ENCODE measurements at places on chromosomes 6 and 20. TPM values are rescaled to one million over a fixed set of nuclear protein-coding genes. Genes with fewer than 3 reads are reported as not detected.

- no peak for DNase-seq
Measured at GRCh38 chr20:63854069-63854765, 7.1 kb upstream of the ABHD16B start.

DNA sequence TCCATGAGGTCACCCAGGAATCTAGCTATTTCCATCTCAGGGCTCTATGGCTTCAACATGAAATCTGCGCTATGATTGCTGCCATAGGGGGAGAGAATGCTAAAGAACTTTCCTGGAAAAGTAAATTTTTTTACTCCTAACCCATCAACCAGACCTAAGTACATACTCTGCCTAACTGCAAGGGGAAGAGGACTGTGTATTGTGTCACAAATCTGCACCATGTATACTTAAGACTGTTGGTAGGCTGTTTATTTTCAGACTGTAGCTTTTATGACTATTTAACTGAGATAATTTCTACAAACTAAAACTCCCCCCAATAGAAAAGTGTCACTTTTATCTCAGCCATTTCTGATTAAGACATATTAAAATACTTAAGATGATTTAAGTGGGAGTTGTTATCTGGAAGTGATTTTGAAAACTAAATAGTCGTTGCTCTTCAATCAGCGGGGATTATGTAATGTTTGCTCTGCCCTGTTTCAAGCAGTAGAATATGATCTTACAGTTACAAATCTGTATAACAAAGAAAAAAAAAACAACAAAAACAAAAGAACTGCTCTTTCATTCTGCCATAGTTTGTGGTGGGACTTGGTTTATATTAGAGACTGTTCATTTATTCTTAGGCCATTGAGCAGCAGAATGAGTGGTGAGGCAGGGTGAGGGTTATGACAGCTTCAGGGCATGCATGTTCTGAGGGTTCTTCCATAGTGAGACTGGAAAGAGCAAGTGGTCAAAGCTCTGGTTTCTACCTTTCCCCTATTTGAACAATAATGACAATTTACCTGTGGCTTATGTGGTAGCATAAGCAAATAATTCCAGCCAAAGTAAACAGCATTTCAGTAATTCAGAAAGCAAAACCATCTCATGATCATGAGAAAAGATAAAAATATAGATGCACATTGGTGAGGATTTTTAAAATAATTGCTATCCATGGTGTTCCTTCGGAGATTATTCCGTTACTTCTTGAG, 126.3 kb upstream of the CEP162 start:
- no peak for DNase-seq

DNA sequence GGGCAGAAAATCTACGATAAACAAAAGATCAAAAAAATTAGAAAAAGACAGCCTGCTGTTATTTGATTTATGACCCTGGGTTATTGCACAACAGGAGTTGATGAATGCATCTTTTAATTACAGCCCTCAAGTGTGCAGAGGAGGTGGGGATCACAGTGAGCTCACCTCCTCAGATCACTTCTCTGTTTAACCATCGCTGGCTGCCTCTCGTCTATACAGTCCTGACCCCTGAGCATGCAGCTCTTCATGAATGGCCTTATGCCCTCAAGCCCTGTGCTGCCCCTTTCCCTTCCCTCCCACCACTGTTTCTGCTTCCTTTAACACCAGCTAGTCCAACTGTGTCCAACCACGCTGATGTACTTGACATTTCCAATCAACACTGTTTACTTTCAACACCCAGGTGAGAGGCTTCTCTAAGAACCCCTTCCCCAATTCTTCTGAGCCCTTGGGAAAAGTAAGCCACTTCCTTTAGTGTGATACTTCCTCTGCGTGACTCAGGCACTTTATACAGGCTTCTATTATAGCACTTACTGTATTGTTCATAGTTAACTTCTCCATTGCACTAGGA, 60.6 kb upstream of the RIPOR2 start:
- DNase-seq = no peak

DNA sequence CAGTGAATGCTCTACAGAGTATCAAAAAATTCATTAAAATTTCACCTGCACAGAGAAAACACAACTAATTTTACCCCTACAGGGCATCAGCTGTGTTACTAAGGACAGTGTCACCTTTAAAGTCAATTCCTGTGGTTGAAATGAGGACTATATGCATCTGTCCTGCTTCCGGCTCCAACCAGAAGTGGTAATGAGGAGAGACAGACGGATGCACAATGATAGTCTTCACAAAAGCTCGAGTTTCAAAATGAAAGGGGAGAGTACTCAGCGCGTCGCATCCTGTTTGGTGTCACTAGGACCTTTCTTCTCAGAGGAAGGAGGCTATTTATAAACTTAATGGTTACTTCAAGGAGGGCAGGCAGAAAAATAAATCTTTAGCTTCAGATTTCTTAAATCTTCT, 86.5 kb downstream of the LYRM4 start:
- DNase-seq = peak; percentile 88

DNA sequence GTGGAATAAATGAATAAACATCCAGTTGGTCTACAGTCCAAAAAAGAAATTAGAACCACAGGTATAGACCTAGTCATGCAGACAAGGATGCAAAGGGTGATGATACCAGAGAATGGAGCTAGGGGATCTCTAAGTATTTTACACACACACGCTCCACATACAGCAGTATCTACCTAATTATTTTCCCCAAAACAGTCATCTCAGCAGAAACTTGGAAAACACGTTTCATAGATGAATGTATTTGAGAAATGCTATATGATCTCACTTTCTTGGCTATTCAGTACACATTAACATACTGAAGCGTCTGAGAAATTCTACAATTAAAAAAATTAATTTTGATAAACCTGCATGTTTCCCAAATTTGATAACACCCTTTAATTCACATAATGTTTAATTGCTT, 155.3 kb downstream of the MTFR2 start:
- DNase-seq = no peak

GRCh38 chr20:24662752-24663365, 193.4 kb downstream of the SYNDIG1 start:
- no peak for DNase-seq

GRCh38 chr6:153698637-153699036, 340.4 kb upstream of the OPRM1 start:
- DNase-seq = no peak

GRCh38 chr6:159220093-159220492, 50.9 kb downstream of the FNDC1 start:
- no peak for DNase-seq

DNA sequence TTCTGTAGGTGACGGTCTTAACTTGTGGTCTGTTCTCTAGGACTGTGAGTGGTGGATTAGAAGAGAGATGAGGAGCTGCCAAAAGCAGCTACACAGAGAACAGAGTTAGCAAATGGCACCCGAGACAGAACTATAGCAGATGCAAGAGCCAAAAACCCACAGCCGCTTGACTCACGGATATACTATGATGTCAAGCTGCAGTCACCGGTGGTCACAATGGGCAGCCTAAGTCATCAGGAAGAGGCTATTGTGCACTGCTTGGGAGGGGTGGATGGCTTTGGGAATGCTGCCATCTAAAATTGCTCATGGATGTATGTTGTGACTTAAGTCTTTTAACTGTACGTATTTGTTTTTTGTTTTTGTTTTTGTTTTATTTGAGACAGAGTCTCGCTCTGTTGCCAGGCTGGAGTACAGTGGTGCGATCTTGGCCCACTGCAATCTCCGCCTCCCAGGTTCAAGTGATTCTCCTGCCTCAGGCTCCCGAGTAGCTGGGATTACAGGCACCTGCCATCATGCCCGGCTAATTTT, at the start of gene GTSF1L:
Gene GTSF1L (minus strand): TSS at position 192 of the 528 bp plus-strand sequence. CDS start 308 bp downstream, outside the sequence.
- no peak for DNase-seq

DNA sequence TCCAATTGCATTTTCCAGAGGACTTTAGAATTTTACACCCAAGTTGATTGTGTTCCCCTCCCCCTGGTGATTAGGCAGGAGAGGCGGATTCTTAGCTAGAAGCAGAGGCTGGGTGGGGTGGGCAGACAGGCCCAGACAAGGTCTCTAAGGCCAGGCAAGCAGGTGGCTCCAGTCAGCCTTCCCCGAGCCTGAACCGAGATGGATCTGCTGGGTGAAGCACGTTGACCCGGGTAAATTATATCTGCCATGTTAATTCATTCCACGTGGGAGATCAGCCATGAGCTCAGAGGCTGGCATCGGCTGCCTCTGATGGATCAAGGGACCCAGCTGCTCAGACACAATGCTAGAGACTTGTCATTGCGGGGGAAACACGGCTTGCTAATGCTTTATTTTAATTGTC, 159.5 kb upstream of the MAFB start:
- DNase-seq = no peak

DNA sequence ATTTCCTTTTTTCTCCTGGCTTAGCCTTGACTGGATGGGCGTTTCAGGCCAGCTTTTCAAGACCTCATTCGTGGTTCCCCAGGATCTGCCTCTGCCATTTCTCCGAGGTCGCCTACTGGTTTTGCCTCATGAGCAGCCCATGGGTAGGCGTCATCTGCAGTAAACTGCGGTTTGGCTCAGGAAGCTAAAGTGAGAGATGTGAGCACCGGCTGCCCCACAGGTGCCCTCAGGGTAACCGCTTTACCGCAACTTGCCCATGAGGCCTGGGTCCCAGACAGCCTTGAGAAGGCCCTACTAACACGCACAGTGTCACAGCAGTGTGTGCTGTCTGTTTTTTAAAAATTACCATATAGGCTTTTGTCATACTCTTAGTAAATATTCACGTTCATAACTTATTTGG, 53.4 kb upstream of the TBXT start:
- DNase-seq = peak; percentile 69

- no peak for DNase-seq
Measured at GRCh38 chr20:46209930-46210671, 92.0 kb downstream of the CD40 start.

- no peak for DNase-seq
Measured at GRCh38 chr6:52787917-52788316, 15.7 kb downstream of the GSTA1 start.

GRCh38 chr6:167979436-167980139, 17.9 kb upstream of the KIF25 start:
- DNase-seq = no peak

DNA sequence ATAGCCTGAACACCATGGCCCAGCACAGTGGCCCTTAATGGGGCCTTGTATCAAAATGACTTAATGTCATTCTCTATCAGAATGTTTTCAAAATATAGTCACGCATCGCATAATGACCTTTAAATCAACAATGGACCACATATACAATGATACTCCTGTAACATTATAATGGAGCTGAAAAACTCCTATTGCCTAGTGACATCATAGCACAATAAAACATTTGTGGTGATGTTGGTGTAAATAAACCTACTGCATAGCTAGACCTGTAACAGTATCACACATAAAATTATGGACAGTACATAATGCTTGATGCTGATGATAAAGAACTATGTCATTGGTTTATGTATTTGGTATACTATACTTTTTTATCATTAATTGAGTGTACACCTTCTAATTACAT, 9.3 kb downstream of the ELOVL5 start:
- no peak for DNase-seq

DNA sequence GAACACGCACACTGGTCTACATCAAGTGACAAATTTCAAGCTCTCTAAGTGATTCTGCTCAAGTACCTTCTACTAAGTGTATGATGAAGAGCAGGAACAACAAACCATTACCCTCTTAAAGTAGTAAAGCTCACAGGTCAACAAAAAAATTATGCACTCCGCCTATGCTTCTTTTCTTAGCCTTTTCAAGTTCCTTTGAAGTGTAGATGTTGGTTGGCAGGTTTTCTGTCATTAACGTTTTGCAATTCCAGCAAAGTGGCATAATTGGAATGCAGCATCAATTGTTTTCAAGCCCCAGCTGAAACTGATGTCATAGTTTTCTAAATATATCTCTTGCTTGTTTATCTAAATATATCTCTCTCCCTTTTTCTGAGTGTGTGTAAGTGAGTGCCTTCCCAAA, 396.9 kb upstream of the EYS start:
- DNase-seq = no peak

DNA sequence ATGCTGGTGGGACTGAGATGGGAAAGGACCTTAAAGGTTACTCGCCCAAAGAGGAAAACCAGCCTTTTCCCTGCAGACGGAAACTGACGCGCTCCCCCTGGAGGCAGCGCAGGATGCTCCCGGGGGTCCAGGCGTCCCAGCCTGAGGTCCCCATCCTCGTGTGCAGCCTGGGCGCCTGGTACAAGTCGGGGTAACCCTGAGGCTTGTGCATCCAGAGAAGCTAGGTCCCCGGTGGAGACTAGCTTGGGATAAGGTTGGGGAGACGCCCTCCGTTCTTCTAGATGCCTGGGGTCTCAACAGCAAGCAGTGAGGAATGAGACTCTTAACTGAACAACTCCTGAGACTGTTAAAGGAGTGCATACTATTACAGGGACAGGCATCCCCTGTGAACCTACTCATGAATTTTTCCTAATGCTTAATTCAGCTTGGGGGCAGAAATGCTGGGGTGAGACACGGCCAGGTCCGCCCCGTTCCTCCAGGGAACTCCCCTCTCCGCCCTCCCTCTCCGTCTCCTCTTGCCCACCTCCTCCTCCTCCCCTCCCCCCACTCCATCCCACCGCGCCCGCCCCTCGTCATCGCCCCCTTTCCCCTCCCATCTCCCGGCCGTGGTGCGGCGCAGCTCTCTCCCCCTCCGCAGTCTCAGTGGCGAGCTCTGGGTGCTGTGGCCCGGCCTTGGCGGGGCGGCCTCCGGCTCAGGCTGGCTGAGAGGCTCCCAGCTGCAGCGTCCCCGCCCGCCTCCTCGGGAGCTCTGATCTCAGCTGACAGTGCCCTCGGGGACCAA, at the start of gene PRSS35:
Gene PRSS35 (plus strand): TSS at position 634 of the 781 bp plus-strand sequence. CDS start 10,908 bp downstream, outside the sequence.
- DNase-seq = peak; percentile 20

GRCh38 chr6:42771741-42772100, 10.1 kb upstream of the BICRAL start:
- peak; percentile 33 for DNase-seq

- DNase-seq = no peak
Measured at GRCh38 chr6:25369036-25369432, 89.9 kb downstream of the CARMIL1 start.

DNA sequence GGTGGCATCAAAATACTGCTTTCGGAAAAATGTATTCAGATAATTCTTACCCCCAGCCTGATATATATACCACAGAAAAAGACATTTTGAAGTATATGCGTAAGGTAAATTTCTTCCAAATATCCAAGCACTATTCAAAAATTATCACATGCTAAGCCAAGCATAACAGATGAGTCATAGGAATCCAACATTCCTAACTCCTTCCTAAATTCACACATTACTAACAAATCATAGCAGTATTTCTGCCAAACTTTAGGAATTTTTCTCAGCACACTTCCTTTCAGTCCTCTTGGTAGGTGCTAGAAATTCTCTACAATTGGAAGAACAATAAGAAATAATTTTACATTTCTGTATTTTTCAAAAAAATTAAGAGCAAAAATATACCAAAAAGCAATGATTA, 417.5 kb downstream of the EYS start:
- no peak for DNase-seq

SIRPB2 gene
- total RNA-seq = not detected

C20orf173 gene
- total RNA-seq = not detected

GNMT gene
- 1.2 TPM for total RNA-seq

FKBP1C gene
- total RNA-seq = 2.7 TPM

AHCY gene
- 90.2 TPM for total RNA-seq

PRICKLE4 gene
- 0.40 TPM for total RNA-seq

MGME1 gene
- total RNA-seq = 39.4 TPM

TFAP2D gene
- not detected for total RNA-seq

All from activated CD8-positive, alpha-beta T cell treated with anti-CD3 and anti-CD28 coated beads, Interleukin-2, amount 10 ng/mL, durations not matched to agents 7 days and 5 days (primary cell).